ENCODE measurements at places on chromosomes 3 and 15.

DNA sequence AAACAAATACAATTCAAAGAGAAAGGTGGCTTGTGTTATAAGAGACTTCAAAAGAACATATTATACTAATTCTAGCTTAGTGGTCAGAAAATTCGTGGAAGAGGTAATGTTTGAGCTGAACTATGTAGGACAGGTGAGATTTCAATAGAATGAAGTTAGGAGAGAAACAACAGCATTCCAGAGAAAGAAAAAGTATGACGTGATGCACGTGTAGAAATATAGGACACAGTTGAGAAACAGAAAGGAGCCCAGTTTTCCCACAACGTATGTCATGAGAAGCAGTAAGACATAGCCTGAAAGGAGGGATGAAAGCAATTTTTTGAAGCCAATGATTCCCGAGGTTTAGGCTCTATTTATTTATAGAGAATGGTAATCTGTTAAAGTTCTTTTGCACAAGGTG, 18.7 kb upstream of the P3H2 start:
- no peak for DNase-seq

DNA sequence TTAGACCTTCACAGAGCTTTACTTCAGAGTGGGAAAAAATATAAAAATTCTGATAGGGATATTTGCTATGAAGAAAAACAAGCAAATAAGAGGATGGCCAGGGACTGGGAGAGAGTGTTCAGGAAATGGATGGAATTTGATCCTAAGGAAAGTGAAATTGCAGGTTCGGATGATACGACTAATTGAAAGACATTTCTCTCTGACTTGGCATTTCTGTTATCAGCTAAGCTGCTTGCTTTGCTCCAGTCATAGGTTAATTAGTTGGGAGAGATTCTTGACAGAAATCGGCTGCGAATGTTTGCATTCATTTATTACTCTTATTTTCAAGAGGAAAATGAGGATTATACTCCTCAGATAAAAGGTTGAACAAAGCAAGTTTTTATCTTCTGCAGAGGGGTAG, 808.7 kb upstream of the NECTIN3 start:
- no peak for DNase-seq

DNA sequence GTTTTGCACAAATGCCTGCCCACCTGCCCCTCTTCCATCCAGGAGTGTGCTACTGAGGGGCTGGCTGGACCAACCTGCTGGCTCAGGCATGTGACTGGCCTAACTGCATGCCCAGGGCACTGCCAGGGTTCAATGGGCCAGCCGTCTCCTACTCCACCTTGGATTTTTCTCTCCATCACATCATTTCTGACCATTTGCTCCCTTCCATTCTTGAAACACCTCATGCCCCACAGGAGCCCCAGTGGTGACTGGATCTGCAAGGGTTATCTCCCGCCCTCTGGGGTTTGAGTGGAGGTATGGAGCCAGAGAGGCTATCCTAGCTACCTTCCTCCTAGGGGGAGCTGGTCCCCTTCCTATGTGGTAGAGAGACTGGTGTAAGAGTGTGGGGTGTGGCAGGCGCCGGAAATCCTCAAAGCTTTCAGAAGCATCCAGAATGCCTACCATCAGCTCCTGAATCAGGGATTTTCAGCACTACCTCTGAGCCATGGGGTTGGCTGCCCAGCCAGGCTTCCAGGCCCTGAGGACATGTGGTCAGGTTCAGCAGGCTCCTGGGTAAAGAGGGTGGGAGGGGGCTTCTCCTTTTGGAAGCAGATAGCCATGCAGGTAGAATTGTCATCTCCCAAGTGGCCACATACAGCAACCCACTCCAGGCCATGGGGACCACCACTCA, 2.9 kb upstream of the MANF start:
- DNase-seq, result no peak

- no peak for DNase-seq
These were observed 7.4 kb downstream of the ETFA start for GRCh38 chr15:76303909-76304308.

DNA sequence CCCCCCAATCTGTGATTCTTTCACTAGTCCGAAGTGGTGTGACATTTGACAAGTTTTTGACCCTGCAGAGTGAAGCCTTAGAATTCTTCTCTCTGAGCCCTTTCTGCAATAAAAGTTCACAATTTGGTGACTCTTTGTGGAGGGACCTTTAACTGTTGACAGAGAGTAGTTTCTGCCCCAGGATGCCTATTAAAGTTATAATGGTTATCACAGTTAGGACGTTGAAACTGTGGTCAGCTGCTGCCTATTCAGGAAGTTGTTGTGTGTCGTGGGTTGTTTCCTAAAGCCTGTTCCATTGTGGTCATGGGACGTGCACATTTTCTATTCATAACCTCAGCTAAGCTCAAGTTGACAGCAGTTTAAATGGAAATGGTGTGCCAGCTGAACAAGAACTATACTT, 274.5 kb downstream of the NEK10 start:
- DNase-seq, result no peak

- DNase-seq, result no peak
These were observed 1.0 kb downstream of the USF3 start for GRCh38 chr3:113695431-113695785.

GRCh38 chr3:172042136-172042662, 2.8 kb downstream of the FNDC3B start:
- DNase-seq, result no peak

GRCh38 chr3:138219255-138219654, 32.2 kb downstream of the ARMC8 start:
- DNase-seq, result no peak

DNA sequence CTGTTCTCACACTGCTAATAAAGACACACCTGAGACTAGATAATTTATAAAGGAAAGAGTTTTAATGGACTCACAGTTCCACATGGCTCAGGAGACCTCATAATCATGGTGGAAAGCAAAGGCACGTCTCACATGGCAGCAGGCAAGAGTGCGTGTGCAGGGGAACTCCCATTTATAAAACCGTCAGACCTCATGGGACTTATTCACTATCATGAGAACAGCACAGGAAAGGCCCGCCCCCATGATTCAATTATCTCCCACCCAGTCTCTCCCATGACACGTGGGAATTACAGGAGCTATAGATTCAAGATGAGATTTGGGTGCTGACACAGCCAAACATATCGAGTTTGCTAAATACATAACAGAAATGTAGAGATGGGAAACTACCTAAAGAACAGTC, 39.5 kb upstream of the DGKG start:
- peak; percentile 11 for DNase-seq

Measured in activated CD8-positive, alpha-beta T cell treated with anti-CD3 and anti-CD28 coated beads for 36 hours (primary cell).